Activated naive CD8-positive, alpha-beta T cell treated with anti-CD3 and anti-CD28 coated beads for 36 hours (primary cell): ENCODE measurements at places on chromosomes 16 and 17. TPM values are rescaled to one million over a fixed set of nuclear protein-coding genes. Genes with fewer than 3 reads are reported as not detected.

The MAP2K6 gene
- total RNA-seq: 2.7 TPM

The CHD9NB gene
- 0.12 TPM for total RNA-seq

The RRN3 gene
- total RNA-seq: 49.9 TPM

The C16orf95 gene
- 11.4 TPM for total RNA-seq

The MPDU1 gene
- 72.8 TPM for total RNA-seq

The CD300A gene
- 4.4 TPM for total RNA-seq

The TBX2 gene
- not detected for total RNA-seq

DNA sequence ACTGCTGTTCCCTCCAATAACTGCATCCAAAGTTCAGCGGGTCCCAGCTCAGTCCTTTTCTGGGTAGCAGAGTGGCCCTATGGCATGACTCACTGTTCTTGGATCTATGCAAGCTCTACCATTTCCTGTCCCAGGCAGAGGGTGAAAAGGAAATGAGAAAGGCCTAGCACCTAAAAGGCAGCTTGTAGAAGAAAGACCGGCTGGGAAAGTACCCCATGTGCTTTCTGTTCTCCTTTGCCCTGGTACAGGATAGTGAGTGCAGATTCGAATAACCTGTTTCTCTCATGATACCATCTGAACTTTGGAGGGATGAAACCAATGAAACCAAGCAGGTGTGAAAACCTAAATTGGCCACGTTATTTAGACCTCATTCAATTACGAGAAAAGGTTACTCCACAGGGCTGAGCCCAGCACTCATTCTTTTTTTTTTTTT is 12.7 kb upstream of the HASPIN start:
- DNase-seq: peak; percentile 75

- DNase-seq: no peak
Observed at GRCh38 chr16:14640538-14640937, 7.8 kb downstream of the BFAR start.

- no peak for DNase-seq
Observed at GRCh38 chr17:40859536-40859935, 7.5 kb downstream of the KRT12 start.

GRCh38 chr17:36182176-36183000 is 6.0 kb upstream of the TBC1D3B start:
- DNase-seq: no peak

DNA sequence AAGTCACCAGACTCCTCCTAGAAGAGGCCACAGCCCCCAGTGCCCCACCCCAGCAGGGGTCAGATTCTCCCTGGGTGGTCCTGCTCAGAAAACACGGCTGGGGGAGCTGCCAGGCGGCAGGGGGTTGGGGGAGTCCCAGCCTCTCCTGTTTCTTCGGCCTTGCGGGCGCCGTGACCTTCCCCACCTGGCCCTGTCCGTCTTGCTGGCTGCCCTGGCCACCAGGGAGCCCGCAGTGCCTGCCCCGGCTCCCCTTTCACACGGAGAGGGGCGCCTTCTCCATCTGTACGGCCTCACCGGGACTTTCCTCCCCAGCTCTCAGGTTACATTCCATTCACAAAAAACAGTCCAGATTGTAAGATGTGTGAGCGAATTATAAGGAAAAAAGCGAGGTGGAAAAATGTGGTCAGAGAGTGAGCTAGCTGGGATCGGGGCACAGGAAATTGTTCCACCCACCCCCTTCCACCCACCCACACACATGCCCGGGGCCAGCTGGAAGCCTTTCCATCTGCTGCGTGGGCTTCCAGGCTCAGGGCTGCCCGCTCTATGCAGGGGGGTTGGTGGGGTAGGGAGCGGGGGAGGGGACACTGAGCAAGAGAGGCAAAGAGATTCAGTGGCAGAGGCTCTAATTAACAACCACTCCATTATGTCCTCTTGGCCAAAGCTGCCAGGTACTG is 14.6 kb upstream of the CIBAR2 start:
- peak; percentile 36 for DNase-seq

DNA sequence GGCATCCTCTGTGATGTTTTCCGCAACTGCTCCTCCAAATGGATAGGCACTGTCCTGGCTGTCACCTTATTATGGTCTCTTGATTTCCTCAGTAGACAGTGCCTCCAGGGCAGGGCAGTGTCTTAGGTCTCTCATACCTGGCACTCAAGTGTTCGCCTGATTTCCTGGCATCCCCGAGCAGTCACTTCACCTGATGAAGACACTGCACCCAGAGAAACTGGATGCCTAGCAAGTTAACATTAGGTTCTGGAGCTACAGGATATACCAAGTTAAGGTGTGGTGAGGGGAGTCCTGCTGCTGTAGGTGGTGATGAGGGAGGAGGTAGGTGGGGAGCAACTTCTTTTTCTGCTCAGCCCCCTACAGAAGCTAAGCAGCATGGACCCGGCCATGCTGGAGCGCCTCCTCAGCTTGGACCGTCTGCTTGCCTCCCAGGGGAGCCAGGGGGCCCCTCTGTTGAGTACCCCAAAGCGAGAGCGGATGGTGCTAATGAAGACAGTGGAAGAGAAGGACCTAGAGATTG is 3.9 kb upstream of the MAZ start:
- DNase-seq: no peak

DNA sequence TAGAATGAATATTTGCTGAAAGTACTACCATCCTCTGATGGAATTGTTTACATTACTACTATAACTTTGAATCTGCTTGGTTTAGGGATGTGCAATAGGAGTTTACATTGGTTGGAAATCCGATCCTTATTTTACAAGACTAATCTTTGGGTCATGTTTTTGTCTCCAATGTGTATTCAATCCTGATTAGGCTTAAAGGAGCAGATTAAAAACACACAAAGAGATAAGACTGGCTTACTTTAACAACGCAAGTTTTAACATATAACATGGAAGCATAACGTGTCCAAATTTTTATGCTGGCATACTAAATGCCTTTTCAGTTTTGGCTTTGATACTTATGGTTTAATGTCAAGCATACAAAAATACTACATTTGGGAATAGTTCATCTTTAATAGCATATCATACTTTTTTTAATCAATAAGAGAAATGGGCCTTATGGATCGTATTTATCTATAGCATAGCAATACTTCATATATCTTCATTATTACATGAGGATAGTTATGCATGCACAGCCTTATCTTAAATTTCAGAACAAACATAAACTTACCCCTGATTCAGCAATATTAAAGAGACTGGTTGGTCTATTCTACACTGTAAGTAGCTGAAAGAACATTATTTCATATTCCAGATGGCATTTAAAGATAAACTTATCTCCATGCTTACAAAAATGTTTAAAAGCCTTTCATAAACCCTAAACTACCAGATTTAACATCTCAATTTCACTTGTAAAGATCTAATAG is 69.9 kb upstream of the NACA2 start:
- no peak for DNase-seq

DNA sequence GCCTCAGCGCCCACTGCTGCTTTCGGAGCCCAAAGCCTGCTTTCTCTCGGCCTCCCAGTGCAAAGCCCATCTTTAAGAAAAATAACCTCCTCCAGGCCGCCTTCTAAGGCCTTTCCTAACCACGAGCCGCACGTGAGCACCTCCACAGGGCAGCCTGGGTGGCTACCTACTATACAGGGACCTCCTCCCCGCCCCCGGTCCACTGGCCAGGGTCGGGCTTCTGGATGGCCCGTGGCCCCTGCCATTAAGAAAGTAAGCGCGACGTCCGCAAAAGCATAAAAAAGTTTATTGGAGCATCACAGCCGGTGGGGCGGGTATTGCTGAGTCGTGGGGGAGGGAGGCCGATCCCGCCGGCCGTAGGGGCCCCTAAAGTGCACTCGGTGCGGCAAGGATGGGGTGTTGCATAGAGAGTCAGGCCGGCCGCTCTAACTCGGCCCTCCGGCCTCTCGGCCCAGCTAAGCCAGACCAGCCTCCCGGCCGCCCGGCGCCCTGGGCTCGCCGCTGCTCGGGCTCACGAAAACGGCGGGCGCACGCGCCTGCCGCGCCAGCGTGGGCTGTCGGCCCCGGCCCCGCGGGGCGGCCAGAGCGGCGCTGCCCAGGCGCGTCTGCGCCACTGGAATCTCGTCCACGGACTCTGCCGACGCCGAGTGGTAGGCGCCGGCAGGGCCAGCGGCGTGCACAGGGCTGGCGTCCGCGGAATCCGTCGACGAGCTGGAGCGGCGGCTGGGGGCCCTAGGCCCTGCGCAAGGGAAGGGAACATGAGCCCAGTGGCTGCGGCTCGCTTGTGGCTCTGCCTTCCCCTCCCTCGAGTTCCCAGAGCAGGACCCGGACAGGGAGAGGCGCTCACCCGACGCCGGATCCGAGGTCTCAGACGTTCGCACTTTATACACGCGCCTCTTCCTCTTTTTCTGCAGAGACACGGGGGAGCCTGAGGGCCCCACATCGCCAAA is 1.1 kb upstream of the TPPP3 start:
- DNase-seq: no peak

DNA sequence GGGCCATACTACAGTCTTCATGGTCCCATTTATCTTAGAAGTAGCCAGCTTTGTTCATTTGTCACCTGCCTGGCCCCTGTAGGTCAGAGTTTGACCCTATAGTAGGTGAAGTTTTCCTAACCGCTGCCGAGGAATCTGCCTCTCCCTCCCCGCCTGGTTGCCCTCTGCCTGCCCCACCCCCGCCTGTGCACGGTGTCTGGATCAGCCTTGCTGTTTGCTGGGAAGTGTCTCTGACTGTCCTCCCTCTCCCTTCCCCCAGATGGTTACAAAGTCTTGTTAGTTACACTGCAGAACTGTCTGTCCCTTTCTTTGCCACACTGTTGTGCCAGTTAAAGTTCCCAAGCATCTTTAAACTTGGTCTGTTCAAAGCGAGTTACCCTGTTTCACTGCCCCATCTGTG is 5.7 kb downstream of the UBFD1 start:
- no peak for DNase-seq

GRCh38 chr16:71622088-71622487 is 3.9 kb upstream of the MARVELD3 start:
- DNase-seq: no peak

DNA sequence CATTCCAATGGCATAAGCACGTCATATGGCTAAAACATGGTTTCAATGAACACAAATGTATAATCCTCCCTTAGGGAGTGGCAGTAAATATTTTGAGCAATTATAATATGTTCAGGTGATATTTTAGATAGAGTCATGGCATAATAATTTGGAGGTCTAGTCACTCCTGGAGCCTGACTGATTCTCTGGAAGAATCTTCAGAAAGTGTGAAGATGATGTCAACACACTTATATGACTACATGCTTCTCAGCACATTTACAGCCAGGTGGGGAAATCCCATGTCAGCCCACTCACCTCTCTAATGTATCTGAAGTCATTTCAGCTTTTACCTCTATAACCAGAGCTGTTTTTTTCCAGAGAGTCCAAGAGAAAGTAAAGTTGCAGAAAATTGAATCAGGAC is 474.8 kb downstream of the SHISA9 start:
- DNase-seq: peak; percentile 3

DNA sequence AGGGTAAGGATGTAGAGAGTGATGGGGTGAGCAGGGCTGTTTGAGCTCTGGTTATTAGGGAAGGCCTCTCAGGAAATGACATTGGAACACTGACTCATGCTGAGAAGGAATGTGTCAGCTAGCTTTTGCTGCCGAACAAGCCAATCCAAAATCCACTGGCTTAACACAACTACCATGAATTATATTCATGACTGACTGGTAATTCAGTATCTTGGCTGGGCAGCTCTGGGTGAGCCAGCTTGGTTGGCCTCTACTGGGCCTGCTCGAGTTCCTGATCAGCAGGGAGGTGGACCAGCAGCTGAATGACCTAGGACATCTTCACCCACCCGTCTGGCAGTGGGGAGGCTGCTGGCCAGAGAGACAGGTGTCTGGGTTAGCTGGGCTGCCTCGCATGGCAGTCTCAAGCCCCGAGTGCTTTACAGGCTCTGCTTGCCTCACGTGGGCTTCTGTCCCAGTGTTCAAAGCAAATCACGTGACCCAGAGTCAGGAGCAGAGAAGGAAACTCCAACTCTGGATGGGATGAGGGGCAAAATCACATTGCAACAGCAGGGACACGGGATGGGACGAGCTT is 209.4 kb downstream of the KATNIP start:
- DNase-seq: no peak

DNA sequence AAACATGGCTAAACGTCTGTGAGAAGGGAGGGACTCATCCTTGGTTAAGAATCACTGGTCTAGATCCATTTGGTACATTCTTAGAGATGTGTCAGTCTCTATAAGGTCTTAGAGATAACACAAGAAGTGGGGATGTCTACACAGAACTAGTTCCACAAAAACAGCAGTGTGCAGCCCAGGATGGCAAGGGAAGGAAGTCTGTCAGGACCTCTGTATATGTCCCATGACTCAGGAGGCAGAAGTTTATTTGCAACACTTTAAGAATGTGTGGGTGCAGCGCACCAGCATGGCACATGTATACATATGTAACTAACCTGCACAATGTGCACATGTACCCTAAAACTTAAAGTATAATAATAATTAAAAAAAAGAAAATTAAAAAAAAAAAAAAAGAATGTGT is 548.5 kb upstream of the SOX9 start:
- DNase-seq: no peak

DNA sequence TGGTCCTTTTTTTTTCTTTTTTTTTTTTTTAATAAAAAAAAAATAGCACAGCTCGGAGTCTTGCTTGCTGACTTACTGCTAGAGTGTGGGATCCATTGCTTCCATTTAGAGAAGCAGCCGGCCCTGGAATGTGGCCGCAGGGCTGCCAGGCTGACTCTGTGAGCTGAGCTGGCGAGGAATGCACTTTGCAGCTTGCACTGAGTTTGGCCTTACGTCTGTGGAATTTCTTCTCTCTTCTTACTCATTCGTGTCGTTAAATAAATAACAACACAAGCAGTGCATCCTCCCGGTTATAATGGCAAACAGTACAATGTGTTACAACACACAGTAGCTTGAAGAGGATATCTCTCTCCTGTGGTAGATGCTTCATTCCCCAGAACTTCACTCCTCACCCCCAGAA is 69.2 kb downstream of the PRKCB start:
- DNase-seq: no peak

DNA sequence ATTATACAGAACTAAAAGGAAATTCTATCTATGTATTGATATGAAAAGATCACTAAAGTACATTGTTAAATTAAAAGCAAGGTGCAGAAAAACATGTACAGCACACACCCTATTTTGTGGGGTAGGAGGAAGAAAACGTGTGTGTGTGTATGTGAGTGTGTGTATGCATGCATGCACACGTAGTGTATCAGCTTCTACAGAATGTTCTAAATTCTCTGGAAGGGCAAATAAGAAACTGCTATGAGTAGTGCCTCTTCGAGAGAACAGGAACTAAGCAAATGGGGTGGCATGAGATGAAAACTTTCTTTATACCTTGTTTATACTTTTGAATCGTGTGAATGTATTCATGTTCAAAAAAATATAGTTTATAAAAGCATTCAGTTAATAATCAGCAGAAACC is 58.9 kb downstream of the TMC6 start:
- DNase-seq: no peak

- DNase-seq: no peak
Observed at GRCh38 chr16:89861648-89862047, 11.7 kb upstream of the TCF25 start.

DNA sequence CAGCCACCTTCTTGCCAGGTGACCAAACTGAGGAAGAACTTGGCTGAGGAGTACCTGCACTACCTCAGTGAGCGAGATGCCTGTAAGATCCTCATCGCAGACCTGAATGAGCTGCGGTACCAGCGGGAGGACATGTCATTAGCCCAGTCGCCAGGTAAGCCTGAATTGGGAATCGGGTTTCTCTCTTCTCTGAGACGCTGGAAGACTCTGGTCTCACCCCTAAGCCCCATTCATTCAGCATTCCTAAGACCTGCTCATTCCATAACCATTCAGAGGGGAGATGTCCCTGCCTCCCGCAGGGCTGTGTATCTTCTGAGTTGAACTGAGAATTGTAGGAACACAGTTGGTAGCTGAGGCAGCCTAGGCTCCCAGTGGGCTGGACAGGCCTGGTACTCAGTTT is 17.0 kb upstream of the THAP11 start:
- DNase-seq: no peak
